ENCODE measurements at places on chromosomes 5 and 9. TPM values are rescaled to one million over a fixed set of nuclear protein-coding genes. Genes with fewer than 3 reads are reported as not detected.

The SLC6A18 gene
- not detected for total RNA-seq

The SH3PXD2B gene
- total RNA-seq = 12.4 TPM

The OTP gene
- total RNA-seq = 0.12 TPM

The SET gene
- total RNA-seq = 407 TPM

The C5orf46 gene
- total RNA-seq = 0.29 TPM

The UNC5A gene
- 0.33 TPM for total RNA-seq

The MELK gene
- total RNA-seq = 75.9 TPM

The CDC20B gene
- 0.08 TPM for total RNA-seq

The GABBR2 gene
- 0.34 TPM for total RNA-seq

The PLAC8L1 gene
- not detected for total RNA-seq

The PHF2 gene
- total RNA-seq = 18.2 TPM

The KYAT1 gene
- 8.1 TPM for total RNA-seq
